ENCODE measurements at places on chromosomes 6 and 20.
A peak's percentile ranks its signal among the peaks of the same experiment; 100 is the strongest.

DNA sequence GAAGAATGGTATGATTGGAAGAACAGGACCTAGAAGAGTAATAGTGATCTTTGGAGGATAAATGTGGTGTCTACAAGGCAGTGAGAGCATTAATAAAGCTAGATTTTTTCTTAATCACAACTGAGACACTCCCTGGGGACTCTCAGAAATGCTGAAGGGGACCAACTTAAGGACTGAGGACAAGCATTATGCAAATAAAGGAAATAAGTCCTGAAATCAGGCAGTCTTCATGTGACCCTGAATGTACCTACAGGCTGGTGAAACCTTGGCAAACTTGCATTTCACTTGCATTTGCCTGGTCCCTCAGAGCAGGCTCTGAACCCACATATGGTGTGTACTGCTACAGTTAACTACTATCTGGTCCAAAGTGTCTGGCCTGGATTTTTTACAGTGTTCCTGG lies 19.3 kb upstream of the TTK start:
- no peak for DNase-seq

DNA sequence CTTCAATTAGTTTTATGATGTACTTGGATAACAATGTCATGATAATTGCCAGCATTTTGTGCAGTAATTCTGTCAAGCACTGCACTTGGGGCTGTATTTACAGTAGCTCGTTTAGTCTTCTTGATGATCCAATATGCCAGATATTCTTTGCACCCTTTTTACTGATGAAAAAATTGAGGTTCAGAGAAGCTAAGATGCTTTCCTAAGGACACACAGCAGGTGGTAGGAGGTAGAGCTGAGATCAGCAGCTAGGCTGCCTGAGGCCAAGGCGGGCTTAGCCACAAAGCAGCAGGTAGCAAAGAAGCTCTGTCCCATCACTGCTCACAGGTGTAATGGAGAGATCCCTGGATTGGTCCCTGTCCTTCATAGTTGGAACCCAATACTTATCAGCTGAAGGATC lies 33.3 kb downstream of the SUMO4 start:
- no peak for DNase-seq

DNA sequence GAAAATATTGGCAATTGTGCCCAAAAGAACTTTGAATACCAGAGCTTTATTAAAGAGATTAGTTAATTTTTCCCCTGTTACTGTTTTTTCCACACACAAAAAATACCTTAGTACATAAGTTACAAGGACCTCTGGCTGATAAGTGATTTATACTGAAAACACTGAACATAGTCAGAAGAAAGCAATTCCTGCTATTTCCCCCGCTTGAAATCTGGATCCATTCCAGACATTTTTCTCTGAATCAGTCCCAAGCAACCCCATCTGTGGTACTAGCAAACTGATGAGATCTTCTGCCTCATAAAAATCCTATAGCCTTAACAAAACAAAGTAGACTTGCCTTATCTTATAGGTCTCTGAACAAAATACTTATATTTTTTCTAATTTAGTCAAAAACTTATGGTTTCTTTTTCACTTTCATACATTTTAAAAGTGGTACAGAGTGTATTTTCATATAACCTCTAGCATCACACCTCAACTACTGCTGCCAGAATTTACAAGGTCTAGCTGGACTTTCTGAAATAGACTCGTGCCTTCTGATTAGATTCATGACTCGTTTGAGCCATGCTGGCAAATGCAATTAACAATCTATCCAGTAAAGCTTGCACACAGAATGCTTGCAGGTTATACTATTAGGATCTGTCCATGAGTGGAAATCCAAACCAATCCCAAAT lies 111.9 kb downstream of the TBX18 start:
- DNase-seq = peak; percentile 55

DNA sequence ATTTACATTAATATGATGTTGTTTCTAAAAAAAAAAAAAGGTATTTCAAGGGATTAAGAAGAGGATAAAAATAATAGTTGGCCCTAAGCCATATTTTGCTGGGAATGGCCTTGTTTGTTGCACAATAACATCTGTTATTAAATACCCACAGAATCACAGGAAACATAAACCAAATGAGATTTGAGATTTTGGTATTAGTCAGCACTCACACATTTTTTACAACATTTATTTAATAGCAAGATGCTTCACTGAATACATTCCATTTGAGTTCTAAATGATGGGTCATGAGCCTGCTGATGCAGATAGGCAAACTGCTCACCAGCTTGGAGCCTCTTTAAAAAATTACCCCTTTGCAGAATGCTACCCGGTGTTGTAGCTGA lies 92.9 kb upstream of the ENPP5 start:
- DNase-seq = no peak

DNA sequence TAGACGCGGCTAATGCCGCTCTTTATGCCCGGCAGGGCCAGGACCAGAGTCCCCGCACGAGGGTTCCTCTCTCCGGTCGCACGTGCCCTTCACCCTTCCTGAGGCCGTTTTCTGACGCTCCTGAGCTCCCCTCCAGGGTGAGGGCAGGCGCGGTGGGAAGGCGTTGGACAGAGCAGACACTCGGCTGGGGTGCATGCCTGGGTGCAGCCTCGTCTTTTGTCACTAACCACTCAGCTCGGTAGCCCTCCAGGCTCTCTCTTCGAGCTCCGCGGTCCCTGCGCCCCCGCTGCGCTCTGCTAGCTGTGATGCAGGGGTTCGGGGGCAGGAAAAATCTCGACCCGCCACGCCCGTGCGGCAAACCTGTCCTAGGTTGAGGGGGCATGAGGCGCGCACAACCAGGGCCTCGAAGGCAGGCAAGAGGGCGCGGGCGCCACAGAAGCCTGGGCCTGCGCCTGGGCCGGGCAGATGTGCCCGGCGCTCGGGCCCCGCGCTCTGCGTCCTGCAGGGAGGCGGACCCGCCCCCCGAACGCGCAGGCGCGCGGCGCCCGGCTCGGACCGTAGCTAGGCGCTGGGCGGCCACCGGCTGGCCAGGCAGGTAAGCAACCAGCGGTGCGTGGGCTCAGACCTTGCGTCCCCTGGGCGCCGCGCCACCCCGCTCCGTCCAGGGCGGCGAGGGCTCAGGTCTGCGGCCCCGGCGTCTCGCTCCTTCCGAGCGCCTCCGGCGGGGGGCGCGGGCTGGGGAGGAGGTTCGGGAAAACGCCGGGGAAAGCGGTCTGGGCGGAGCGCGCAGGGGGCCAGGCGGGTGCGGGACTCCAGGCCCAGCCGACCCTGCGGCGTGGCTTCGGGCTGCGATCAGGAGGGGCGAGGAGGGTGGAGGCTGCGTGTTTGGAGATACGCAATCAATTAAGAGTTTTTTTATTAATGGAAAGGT lies at the start of gene L3MBTL1:
TSS of gene L3MBTL1 (plus strand) at position 548 of the 931 bp plus-strand sequence. CDS start 5,807 bp downstream, outside the sequence.
- DNase-seq = peak; percentile 84

- DNase-seq = peak; percentile 56
Measured at GRCh38 chr20:45826381-45827019, 612 bp downstream of the TNNC2 start.

DNA sequence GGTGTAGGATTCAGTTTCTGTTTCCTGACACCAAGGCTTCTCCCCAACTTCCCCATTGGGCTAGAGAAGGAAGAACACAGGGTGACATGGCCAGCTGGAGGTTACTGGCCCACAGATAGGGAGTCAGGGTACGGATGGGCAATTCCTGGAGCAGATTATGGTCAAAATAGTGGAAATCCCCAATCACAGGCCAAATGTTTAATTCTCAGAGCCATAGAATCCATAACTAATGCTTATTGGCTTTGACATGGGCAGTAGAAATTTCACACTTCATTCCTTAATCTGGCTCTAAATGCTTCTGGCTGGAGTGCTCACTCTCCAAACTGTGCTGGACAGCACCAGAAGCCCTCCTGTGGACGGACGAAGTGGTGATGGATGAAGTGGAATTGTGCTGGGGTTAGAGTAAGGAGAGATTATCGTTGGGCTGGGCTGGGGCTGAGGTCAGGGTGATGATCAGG lies 887 bp downstream of the SIGLEC1 start:
- no peak for DNase-seq

DNA sequence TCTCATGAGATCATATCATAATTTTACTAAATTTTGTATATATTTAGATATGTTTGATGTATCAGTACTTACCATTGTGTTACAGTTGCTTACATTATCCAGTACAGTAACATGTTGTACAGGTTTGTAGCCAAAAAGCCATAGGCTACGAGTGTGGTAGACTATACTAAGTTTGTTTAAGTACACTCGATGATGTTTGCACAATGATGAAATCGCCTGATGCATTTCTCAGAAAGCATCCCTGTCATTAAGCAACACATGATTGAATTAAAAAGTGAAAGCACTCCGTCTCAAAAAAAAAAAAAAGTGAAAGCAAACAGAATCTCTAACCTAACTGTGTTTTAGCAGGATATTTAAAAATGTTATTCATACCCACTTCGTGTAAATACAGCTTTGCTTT lies 104.9 kb upstream of the TFAP2D start:
- no peak for DNase-seq

DNA sequence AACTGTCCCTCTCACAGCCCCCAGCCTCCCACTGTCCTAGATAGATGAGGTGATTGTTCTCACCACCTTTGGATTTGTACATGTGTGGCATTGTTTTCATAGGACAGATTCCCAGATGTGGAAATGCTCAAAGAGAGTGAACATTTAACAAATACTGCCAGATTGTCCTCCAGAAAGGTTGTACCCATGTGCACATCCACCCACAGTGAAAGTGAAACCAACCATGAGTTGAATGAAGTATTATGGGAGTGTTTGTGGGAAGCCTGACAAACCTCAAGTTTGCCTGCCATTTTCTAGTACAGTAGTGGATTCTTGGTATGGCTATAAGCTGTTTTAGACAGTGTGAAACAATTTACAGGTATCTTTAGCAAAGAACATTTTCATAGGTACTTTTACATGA lies 42.7 kb downstream of the ANKRD6 start:
- DNase-seq = no peak

- no peak for DNase-seq
Measured at GRCh38 chr6:116388924-116389323, 18.2 kb downstream of the DSE start.

DNA sequence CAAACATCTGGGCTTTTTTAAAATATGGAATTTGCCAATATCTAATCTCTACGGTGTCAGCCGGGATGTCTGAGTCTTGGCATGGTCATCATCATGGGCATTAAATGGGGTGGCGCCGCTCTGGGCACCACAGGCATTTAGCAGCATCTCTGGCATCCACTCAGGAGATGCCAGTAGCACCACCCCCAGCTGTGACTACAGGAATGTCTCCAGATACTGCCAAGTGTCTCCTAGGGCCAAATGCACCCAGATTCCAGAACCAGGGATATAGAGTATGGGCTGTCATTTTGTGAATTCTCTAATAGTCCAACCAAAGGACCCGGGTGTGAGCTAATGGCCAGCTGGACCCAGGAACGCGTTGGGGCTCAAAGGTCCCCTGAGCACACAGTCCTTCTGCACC lies 361.0 kb downstream of the TAF4 start:
- DNase-seq = no peak

DNA sequence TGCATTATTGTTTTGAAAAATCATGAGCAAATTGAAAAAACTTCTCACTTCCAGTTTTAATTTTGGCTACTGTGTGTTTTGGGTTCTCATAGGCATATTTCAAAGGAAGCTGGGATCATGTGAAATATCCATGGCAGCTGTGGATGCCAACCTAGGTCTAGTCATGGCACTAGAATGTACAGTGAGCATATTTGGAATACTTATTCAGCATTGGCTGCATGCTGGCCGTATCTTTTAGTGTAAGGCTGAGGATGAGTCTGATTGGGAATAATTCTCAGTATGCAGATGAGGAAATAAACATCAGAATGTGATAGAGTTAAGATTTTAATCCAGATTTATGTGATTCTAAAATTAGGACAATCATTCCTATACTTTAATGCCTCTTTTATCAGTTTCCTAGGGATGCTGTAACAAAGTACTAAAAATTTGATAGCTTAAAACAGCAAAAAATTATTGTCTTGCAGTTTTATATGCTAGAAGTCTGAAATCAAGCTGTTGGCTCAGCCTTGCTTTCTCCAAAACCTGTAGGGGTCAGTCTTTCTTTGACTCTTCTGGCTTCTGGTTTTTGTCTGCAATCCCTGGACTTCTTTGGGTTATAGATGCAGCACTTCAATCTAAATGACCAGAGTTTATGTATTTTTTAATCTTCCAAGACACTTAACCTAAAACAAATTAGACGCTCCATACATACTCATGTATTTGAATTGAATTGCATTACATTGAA lies 37.7 kb upstream of the DEFB112 start:
- peak; percentile 11 for DNase-seq

GRCh38 chr20:45318948-45319347 lies 10.8 kb upstream of the MATN4 start:
- no peak for DNase-seq

DNA sequence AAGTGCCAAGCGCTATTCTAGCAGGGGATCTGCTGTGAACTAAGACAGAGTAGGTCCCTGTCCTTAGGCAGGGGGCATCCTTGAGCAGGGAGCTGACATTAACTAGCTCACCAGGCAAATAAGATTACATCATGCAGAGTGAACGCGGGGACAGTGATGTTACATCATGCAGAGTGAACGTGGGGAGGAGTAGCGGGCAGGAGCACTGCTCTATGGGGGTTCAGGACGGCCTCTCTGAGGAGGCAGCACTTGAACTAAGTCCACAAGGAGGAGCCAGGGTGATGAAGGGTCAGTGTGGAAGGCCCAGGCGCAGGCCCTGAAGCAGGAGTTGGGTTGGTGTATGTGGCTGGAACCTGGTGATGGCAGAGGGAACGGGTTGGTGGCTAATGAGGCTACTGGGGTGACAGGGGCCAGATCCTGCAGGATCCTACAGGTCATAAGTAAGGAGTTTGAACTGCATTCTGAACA lies 38.7 kb downstream of the KAT14 start:
- no peak for DNase-seq

GRCh38 chr6:92427453-92427852 lies 991.9 kb downstream of the EPHA7 start:
- DNase-seq = no peak

DNA sequence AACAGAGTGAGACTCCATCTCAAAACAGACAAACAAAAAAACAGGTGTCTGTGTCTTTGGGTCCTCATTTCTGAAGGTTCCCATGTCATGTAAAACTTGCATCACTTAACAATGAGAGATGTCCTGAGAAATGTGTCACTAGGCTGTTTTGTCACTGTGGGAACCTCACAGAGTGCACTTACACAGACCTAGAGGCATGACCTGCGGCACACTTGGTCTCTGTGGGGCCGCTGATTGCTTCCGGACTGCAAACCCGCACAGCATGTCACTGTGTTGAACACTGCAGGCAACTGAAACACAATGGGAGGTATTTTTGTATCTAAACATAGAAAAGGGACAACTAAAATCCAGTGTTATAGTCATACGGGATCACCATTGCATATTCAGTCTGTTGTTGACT lies 42.3 kb upstream of the TMEM181 start:
- DNase-seq = no peak

DNA sequence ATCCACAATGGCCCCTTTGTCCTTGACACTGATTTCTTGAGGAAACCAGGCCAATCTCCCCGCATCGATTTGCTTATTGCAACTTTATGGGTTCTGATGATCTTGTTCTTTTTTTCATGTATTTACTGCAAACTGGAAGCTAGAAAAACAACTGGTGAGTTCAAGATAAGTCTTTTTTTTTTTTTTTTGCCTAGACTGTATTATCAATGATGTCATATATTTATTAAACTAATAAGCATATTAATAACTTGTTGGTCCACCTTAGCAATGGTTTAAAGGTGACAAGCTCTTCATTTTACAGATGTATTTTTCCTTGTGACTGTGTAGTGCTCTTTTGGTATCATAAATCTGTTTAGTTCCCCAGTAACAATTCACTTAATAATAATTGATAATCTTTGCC lies 79.0 kb upstream of the NOX3 start:
- DNase-seq = no peak
